Globus pallidus (tissue), 1 donor: ENCODE measurements at places on chromosomes 3 and 15.

- no peak for DNase-seq
Observed at GRCh38 chr3:13066236-13066635, 7.0 kb downstream of the IQSEC1 start.

- no peak for DNase-seq
Observed at GRCh38 chr15:63192619-63193206, 3.3 kb downstream of the RAB8B start.

DNA sequence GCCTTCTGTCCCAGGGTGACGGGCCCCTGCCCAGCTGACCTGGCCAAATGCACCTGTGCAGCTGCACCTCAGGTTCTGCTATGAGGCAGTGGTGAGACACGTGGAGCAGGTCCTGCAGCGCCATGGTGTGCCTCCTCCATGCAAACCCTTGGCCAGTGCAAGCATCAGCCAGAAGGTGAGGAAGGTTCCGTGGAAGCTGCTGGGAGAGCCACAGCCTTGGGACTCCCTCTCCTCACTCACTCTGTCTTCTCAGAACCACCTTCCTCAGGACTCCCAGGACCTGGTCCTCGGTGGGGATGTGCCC is 31.6 kb downstream of the PTPN23 start:
- no peak for DNase-seq

GRCh38 chr3:41318520-41318919 is 119.2 kb downstream of the CTNNB1 start:
- no peak for DNase-seq

DNA sequence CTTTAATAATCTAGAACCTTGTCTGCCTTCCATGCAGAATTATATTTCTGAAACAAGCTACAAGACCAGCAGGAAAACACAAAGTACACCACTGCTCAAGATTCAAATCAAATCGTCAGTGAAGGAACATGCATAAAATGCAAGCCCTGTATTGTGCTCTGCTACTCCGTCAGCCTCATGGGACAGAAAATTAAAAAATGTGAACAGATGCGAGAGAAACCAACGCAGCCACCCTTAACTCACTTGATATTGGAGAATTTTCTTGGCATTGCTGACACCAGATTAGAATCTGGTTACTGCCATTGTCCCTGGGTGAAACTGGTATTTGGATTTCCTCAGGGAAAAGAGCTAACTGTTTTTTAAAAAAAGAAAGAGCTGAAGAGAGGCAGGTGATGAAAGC is 23.6 kb downstream of the ANXA2 start:
- DNase-seq = no peak

DNA sequence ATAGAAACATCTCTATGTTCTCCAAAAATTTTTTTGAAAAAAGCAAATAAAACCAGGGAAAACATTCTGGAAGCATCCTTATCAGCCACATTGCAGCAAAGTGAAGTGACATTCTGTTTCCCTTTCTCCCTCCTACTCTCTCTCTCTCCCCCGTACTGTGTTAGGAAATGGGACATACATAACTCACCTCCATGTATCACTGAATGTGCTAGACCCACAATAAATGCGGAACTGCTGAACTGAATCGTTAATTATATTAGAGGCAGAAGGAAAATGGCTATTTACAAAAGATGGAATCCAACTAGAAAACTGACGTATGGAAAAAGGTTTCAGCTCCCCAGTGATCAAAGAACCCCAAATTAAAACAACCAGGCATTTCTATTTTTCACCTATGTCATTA is 129.8 kb downstream of the MINAR1 start:
- no peak for DNase-seq

GRCh38 chr3:45241206-45241605 is 15.1 kb upstream of the TMEM158 start:
- DNase-seq = no peak

GRCh38 chr15:63892794-63893441 is 59.2 kb upstream of the HERC1 start:
- DNase-seq = no peak

DNA sequence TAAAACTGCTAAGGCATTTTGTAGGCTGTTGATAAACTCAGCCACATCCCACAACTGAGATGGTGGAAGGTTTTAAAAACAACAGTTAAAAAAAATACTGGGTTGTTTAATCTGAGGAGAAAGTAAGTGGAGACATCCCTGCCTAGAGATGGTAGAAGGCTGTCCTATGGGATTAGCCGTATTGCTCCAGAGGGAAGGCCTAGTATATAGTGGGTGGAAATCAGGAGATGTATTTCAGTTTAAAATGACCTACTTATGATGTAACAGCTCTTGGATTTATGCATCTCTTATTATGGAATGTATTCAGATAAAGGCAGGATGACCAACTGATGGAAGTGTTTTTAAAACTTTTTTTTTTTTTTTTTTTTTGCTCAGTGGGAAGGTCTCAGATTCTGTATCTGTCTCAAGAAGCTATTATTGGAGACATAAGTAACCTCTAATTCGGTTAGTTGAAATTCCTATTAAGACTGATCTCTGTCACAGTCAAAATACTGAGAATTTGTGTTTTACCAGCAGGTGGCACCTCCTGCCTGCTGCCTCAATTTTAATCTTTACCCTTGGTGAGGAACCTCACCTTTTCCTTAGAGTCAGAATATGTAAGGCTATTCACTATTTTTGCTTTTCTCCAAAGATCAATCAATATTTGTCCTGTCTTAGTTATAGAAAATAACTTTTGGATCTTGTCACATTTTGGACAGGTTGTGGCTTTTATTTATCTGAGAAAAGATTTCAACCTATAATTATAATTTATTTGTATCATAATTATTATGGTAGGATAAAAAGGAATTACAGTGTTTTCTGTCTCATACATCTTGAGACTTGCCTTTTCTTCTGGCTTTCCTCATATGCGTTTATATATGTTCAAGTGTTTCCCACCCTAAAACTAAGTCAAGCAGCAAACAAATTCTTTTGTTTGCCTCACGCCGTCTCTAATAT is 63.0 kb downstream of the VPS8 start:
- DNase-seq = peak; percentile 11

- DNase-seq = peak; percentile 48
Observed at GRCh38 chr3:114902691-114903101, 244.4 kb downstream of the ZBTB20 start.

DNA sequence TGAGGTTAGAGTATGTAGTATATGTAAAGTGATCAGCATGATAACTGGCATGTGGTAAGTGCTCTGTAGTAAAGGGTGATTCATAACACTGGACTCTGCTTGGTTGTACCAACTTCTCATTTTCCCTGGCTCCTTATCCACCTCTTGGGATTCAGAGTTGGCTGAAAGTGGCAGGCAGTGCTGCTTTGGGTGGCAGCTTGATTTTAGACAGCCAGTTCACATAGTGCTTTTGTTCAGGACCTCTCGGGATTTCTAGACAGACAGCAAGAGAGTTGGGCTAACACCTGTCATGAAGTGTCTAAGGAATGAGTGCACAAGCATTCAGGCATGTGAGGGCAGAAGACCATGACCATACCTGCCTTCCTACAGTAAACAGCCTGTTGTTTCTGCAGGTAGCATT is 69.0 kb downstream of the RBM6 start:
- DNase-seq = no peak

DNA sequence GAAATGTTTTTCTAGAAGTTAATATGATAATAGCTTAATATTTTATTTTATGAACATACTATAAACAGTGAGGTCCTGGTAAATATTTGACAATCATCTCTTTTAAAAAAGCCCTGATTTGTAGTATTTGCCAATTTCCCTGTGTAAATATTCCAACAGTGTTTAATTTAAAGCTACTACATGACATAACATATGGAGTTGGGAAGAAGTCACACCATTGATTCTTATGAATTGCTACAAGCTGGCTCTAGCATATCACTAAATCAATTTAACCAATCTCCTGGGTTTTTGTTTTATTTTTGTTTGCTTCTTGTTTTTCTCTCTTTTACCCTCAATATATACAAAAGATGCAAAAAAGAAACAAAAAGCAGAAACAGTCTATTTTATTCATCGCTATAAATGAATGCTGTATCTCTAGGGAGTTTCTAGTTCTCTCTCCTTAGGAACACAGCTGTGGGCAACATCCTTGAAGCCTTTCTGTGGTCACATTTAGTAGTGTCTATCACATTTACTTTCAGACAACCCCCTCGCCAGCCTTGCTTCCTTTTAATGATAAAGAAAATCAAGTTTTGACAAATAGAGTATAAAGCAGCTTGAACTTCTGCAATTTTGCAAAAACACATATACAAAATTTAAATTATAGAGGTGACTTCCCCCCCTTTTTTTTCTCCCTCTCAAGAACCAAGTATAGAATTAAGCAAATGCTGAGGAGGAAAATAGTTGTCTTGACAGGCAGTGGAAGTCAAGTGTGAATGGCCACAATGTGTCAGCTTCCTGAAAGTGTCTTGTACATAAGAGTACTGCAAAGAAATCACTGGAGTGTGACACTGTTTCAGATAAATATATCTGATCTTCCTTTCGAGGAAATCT is 21.4 kb downstream of the CCR1 start:
- DNase-seq = no peak

GRCh38 chr3:61820306-61820992 is 259.1 kb downstream of the PTPRG start:
- no peak for DNase-seq

GRCh38 chr15:72585476-72586058 is 68.9 kb upstream of the GOLGA6B start:
- peak; percentile 20 for DNase-seq

DNA sequence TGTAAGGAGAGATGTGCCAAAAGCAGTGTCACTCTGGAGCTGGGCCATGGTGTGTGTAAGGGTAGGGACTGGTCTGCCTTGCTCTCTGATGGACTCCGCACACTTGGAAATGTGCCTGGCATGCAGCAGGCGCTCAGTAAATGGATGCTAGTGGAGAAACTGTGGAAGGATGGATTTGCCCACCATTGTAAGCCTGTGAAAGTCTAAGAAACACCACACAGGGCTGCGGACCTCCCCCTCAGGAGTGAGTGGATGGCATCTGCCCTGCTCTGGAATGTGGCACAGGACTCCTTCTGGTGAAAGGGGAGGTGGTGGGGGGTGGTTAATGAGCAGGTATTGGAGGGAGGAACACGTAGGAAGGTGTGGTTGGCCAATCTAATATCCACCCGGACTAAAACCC is 62.2 kb upstream of the ACAN start:
- DNase-seq = no peak

DNA sequence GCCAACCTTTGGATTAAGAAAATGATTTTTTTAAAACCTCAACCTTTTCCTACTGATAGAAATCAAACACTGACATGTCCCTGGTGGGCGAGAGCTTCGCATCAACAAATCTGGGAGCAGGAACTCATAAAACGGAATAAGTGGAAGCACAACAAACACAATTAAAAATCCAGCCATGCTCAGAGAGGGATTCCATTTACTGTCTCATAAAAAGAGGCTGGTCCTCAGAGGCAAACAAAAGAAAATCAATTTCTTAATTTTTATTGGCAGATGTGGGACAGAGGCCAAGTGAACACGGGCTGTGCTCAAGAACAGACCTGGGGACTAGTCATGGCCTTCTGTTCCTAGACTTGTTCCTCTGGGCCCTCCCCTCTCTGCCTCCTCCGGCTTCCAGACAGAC is 214.5 kb downstream of the NTRK3 start:
- DNase-seq = no peak

DNA sequence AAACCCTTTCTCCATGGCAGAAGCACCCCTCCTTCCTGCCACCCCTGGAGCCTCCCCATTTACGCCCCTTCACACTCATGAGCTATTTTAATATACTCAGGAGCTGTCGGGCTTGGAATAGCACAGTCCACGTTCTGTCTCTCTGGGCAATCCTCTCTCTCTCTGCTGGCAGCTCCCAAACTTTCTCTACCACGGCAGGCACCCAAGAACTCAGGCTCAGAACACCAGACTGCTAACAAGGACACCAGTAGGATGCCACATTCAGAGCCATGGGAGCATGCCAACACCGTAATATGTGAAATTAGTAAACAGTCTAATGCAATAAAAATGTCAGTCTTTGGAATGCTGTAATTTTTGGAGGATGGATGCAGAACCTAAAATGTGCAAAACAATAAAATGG is 19.3 kb downstream of the TNFAIP8L3 start:
- peak; percentile 11 for DNase-seq
